ENCODE measurements at places on chromosomes 7 and 10.

GRCh38 chr10:4825868-4826791 lies at the start of gene AKR1E2:
Gene AKR1E2, plus strand, starts transcription at chr10:4826207. Its CDS starts 118 bp downstream, at chr10:4826325.
- DNase-seq: no peak

DNA sequence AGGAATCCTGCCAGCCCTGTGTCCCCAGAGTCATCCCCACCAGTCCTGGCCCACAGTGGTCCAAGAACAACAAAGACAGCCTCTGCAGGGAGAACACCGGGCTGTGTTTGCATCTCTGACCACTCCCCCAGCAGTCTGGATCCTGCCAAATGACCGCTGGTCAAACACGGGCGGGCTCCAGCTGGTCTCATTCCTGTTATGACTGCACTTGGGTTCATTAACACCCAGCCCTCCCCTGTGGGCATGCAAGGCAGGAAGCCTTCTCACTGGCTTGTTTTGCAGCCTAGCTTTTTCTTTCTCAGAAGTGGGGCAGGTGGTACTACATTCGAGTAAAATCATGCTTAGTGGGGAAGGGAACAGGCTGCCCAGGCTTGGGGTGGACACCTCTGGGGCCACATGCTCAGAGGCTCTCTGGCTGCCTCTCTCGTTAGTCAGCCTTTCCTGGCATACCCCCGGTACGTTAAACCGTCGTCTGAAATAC lies 190.0 kb downstream of the PLXNA4 start:
- DNase-seq: no peak

DNA sequence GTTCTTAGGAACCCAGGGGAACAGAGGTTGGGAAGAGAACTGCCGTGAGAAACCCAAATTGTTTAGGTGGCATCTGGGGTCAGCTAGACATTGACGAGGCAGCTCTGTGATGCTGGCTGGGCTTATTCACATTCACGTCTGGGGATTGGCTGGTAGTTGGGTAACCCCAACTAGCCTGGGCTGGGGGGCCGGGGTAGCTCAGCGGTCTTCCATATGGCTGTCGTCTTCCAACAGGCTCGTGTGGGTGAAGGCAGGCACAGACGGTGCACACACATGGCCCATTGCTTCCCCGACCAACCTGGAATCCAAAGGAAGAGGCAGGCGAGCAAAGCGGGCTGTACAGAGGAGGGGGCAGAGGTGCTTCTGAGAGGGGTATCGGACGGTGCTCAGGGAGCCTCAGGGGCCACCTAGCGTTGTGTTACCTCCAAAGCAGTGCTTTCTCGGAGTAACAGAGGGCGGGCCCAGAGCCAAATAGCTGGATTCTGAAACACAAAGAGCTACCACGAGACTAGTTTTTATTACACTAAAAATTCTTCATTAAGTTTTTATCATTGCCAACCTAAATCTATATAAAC lies 34.5 kb downstream of the MKI67 start:
- no peak for DNase-seq

DNA sequence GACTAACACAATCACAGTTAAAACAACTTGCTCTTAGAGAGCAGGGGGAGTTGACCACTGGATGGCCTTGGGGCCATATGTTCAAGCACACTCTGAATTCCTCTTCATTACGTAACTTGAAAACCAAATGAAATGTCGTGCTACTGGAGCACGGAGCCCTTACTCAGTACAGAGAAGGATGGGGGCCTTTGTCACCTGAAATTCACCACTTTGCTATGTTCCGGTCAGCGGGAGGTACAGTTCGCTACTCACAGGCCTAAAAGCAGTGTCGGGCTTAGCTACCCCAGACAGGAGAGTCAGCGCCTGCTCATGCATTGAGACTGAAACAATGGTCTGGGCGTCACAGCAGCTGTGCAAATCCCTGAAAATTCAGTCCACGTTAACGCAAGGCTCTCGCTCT lies 39.6 kb downstream of the GLI3 start:
- no peak for DNase-seq

DNA sequence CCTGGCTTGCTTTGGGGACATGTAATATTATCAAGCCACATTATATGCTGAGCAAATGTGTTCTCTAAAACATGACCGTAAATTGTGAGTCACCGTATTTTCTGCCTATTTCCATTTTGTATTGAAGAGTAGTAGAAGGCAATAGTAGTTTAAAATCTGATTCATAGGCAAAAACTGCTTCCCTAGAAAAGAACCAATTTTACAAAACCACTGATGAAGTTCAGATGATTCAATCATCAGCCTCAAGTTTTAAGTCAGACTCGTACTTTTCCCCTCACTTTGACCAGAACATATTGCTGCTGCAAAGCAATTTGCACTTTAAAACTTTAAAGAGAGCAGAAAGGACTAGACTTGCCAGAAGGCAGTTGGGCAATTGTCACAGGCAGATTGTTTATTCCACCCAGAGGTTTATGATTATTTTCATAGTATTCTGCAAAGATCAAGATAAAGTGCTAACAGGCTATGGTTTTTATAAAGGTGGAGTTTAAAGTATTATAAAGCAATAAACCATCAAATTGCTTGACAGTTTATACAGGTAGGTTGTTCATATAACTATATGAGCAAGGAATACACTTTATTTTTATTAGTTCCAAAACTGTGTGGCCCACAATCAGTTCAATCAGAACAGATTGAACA lies 168.2 kb downstream of the ETV1 start:
- DNase-seq: no peak

- DNase-seq: no peak
Measured at GRCh38 chr10:110680273-110681020, 36.3 kb downstream of the RBM20 start.

GRCh38 chr10:119608316-119609155 lies 11.8 kb upstream of the TIAL1 start:
- DNase-seq: no peak

- DNase-seq: no peak
Measured at GRCh38 chr10:3408603-3409365, 236.2 kb upstream of the PITRM1 start.

DNA sequence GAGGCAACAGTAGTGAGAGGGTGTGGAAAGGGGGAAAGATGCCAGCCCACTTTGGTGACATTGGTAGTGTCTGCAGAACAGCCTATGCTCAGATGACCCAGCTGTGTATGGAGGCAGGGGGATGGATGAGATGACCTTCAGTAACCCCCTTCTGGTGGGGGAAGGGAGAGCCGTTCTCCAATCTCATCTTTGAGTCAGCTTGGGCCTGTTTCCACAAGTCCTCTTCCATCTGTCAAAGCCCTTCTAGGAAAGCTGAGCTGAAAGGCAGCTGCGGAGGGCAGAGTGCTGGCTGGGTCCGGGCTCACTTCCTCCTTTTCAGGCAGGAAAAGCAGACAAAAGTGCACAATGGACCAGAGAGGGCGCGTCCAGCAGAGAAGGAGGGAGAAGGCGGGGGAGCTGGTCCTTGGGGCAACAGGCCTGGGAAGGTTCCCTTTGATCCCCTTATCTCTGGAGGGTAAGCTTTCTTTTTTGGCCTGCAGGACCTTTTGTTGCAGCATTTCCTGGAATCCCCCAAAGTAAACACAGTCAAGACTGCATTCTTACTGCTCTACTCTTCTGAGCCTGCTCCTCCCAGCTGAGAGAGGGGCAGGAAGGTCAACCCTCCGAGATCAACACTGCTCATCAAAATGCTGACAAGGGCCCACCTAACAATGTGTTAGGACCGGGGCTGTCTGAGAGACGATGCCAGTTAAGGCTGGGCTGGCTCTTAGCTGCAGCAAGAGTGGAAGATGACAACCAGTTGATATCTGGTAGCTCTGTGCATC lies 1.2 kb upstream of the LRMDA start:
- no peak for DNase-seq

GRCh38 chr10:6300106-6300783 lies 97.5 kb downstream of the PFKFB3 start:
- no peak for DNase-seq

- no peak for DNase-seq
Measured at GRCh38 chr10:51178634-51179033, 104.3 kb downstream of the PRKG1 start.

DNA sequence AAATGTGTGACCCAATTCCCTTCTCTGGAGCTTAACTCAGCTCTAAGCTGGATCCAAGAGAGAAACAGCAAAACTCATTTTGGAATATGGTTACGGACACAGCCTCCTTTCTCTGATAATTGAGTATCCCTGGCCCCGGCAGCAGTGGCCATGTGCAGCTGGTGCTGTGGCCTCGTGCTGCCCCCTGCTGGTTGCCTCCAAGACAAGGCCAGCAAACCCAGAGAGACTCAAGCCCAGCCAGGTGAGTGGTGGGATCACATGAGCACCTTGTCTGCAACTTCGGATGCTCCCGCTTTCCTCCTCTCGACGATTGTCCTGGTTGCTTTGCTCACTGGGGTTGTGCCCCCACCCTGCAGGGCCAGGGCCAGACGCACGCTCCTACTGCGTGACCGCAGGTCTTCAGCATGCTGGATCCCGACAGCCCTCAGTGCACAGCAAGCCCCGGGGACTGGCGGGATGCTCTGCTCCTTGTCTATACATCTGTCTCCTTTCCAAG lies 19.4 kb downstream of the SFTPD start:
- peak; percentile 83 for DNase-seq

- DNase-seq: no peak
Measured at GRCh38 chr10:77770081-77770867, 132.7 kb upstream of the KCNMA1 start.

- no peak for DNase-seq
Measured at GRCh38 chr7:100173806-100174495, 3.2 kb downstream of the GPC2 start.

- DNase-seq: no peak
Measured at GRCh38 chr7:74025730-74026129, 2.2 kb upstream of the ELN start.

DNA sequence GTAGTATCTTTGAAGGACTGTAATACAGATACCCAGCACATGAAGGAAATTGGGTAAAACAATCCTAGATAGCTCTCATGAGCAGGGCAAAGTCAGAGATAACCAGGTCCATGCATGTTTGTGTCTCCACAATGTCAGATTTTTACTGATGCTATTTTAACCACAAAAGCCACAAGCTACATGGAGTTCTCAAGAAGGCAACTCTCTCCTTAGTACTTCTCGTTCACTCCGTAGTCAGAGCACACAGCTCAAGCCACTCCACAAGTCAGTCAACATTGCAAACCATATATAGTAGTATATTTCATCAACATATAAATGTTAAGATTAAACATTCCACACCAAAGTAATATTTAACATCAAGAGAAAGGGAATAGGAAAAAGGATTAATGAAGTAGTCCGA lies 98.0 kb upstream of the PIK3CG start:
- DNase-seq: no peak

GRCh38 chr10:116082206-116082605 lies 190.8 kb downstream of the GFRA1 start:
- no peak for DNase-seq

DNA sequence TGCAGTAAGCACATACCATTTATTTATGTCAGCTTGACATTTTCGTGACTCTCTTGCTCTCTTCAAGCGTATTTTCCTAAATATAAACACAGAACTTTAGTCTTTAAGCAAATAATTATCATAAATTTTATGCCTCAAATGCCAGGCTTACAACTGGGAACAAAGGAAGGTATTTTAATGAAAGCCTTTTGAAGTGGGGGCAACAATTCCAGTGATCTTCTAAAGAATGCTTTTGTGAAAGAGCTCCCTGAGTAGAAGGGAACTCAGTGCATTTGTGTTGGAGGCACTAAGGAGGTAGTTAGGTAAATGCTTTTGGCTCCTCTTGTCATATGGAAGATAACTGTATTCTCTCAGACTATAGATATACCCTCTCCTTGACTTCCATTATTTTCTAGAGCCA lies 104.9 kb downstream of the VPS50 start:
- no peak for DNase-seq

DNA sequence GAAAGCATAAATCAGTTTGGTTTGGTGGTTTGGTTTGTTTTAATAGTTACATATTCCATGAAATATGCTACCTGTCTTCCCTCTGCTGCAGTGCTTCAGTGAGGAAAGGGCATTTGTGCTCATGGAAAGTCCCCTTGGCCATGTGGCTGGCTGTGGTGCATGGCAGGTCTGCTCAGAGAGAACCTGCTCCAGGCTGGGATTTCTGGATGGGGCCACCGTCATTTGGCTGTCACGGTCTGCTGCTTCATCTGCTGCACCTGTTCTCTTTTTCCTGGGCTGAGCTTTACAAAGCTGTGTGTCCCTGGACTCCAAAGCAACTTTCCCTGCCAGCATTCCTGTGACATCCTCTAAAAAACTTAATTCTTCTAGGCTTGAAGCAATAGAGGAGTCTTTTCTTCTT lies 8.9 kb downstream of the CDK14 start:
- no peak for DNase-seq

- no peak for DNase-seq
Measured at GRCh38 chr10:20288060-20288459, 471.8 kb downstream of the PLXDC2 start.

DNA sequence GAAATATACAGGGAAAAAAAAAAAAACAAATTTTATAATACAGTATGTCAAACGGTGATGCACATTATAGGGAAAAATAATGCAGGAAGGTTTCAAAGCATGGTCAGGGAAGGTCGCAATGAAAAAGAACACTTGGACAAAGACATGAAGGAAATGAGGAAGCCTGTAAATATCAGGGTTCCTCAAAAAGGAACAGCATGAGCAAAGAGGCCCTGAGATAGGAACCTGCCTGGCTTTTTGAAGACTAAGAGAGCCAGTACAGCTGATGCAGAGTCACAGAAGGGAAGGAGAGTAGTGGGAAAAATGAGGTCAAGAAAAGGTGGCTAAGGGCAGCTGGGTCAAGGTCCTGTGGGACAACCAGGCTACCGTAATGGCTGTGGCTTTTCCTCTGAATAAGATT lies 1.9 kb downstream of the VPS41 start:
- no peak for DNase-seq

GRCh38 chr10:47114680-47115186 lies 185.3 kb upstream of the GDF10 start:
- no peak for DNase-seq

GRCh38 chr7:30649717-30650420 lies 32.4 kb downstream of the CRHR2 start:
- no peak for DNase-seq

GRCh38 chr10:108307925-108308312 lies 1143.4 kb upstream of the SORCS1 start:
- DNase-seq: no peak

- no peak for DNase-seq
Measured at GRCh38 chr10:131899695-131900349, 986 bp upstream of the PPP2R2D start.

DNA sequence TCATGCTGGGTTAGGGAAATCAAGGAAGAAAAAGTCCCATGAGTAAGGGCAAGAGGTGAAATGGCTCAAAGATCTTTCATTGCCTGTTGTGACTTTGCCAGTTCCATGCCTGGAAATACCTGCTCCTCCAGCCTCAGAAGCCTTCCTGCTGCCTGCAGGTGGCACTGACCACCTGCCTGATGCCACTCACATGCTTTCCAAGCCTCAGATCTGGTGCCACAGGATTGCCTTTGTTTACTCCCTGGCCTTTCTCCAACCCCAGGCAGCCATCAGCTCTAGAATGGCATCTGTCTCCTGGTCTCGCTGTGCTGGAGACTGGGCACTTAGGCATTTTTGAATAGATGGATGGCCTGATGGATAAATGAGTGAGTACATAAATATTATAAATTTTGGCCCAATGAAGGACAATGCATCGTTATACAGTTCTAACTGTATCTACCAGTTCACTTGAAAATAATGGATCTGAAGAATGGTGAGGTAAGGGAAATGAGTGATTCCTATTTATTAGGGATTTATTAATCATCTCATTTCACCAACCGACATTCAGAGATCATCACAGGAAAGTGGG lies 657.2 kb downstream of the INHBA start:
- no peak for DNase-seq

Measured in H54 (cell line).